ENCODE measurements at places on chromosomes 4 and X.
A peak's percentile ranks its signal among the peaks of the same experiment; 100 is the strongest.

DNA sequence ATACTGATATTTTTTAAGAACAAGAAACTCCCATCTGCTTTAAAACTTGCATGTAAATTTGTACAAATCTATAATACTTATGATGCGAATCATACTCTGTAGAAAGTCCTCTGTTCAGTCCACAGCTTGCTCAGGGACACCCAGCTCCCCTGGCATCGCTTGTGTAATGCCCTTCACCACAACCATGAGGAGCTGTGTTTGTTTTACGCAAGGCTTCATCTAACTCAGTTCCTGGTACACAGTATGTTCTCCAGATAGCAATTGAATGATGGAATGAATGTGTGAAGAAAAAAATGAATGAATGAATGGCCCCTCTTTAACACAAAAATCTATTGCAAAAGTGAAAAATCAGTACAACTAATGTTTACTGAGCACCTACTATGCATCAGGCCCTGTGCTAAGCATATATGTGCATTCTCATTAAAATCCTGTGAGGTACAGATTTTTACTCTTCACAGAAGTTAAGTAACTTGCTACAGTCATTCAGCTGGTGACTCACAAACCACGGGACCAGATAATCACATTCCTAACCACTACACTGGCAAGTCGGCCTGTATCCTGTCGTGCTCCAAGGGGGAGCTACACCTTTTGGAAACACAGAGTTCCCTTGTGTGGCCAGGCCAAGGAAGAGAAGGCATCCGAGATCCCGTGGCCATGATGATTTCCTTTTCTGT is 58.7 kb upstream of the KDR start:
- no peak for DNase-seq

DNA sequence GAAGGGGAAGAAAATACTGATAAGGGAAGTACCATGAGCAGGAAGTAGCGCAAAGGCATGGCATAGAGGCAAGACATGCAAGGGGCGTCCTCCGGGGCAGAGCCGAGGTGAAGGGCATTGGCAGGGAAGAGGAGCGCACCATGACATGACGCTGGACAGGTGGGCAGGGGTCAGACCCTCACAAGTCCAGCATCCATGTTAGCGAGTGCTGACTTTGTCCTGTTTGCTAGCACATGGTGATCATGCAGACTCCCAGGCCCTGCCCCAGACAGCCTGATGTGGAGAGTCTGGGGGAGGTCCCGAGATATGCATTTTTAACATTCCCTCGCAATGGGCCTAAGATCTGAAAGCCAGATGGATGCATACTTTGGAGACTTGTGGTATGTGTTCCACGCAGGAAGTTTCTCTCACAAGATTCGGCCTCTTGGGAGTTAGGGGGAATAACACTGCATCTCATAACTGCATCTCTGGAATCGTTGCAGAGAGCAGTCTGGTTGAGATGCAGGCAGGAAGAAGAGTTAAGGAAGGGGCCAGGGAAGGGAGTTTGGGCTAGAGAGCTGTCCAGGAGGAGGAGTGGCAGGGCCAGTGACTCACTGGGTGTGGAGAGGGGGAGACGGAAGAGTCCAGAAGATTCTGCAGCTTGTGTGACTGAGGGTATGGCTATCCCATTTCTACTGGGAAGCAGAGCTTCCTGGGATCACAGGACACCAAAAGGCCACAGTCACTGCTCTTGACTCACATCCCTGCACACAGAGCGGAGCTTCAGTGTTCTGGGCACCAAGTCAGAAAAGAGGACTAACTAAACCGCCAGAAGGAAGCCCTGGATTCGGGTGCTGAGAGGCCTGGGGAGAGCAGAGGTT is 59.7 kb downstream of the FAM184B start:
- DNase-seq, result peak; percentile 39

DNA sequence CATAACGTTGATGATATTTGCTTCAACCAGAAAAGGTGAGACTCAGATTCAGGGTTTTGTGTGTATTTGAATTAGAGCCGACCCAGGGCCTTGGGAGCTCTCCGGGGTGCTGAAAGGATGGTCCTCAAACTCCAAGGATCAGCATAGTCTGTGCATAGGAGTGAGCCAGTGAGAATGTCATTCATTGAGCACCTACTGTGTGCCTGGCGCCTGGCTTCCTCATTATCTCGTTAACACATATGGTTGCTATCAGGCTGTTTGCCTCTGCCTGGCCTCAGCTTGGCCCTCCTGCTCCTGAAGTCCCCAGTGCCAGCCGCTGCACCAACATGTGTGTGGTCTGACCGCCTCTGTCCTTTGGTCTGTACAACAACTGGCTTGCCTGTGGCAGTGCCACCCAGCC is 25.1 kb upstream of the JAKMIP1 start:
- peak; percentile 85 for DNase-seq

GRCh38 chrX:43349363-43349762 is 306.7 kb upstream of the MAOA start:
- no peak for DNase-seq

- DNase-seq, result no peak
Measured at GRCh38 chr4:169202878-169203277, 67.9 kb downstream of the SH3RF1 start.

DNA sequence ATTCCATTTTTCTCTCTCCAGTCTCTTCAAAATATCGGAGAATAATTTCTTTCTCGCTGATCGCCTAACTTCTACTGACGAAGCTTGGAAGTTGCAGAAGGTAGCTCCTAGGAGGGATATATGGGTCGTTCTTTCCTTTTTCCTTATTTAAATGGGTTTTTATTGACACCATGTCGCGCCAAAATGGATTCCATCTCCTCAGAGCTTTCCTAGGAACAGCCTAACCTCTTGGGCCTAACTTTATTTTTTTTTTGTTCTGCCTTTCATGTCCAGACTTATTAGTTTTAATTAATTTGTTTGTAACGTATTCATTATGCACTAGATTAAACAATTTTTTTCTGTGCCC is 359.4 kb upstream of the ZCCHC13 start:
- no peak for DNase-seq

GRCh38 chr4:36492041-36492440 is 210.6 kb downstream of the DTHD1 start:
- DNase-seq, result no peak

Data from H1 (cell line).